ENCODE measurements at places on chromosomes 11 and 22.

- no peak for DNase-seq
These were observed 149.1 kb upstream of the CNTN5 start for GRCh38 chr11:98871690-98872089.

DNA sequence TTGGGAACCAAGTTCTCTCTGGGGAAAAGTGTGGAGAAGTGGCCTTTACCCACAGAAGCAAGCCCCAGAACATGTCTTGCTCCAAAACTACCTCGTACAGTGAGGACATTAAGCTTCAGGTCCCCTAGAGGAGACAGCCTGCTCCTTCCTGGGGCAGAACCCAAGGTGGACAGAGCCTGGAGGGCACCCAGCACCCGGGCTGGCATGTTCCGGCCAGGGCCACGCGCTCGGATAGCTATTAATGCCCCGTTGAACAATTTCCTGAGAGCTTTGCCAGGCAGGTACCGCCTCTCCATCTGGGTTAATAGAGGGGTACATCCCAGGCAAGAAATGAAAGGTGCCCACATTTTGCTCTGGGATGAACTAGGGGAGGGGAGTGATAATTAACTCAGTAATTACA is 169.0 kb upstream of the GRK3 start:
- DNase-seq: no peak

GRCh38 chr11:96180341-96180740 is 162.7 kb downstream of the MAML2 start:
- DNase-seq: no peak

DNA sequence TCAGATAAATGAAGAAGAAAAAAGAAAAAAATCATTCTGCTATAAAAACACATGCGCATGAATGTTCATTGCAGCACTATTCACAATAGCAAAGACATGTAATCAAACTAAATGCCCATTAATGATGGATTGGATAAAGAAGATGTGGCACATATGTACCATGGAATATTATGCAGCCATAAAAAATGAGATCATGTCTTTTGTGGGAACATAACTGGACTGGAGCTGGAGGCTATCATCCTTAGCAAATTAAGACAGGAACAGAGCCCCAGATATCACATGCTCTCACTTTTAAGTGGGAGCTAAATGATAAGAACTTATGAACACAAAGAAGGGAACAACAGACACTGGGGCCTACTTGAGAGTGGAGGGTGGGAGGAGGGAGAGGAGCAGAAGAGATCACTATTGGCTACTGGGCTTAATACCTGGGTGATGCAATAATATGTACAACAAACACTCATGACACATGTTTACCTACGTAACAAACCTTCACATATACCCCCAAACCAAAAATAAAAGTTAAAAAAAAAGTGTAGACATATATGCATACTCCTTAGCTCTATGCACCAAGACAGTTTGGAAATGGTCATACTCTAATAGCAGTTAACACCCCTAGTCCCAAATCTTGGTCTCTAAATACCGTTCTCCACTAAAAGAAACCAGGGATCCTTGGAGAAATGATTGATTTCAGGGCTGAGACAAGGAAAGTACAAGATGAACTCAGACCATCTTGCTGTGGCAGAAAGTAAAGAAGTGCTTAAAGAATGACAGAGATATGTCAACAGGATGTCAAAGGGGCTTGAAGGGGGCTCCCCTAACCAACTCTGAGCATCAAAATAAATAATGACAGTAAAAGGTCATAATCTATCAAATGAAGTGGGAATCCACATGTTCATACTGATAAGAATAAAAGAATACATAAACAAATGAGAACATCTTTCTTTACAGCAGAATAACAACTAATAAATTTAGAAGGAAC is 17.1 kb upstream of the DDX6 start:
- no peak for DNase-seq

DNA sequence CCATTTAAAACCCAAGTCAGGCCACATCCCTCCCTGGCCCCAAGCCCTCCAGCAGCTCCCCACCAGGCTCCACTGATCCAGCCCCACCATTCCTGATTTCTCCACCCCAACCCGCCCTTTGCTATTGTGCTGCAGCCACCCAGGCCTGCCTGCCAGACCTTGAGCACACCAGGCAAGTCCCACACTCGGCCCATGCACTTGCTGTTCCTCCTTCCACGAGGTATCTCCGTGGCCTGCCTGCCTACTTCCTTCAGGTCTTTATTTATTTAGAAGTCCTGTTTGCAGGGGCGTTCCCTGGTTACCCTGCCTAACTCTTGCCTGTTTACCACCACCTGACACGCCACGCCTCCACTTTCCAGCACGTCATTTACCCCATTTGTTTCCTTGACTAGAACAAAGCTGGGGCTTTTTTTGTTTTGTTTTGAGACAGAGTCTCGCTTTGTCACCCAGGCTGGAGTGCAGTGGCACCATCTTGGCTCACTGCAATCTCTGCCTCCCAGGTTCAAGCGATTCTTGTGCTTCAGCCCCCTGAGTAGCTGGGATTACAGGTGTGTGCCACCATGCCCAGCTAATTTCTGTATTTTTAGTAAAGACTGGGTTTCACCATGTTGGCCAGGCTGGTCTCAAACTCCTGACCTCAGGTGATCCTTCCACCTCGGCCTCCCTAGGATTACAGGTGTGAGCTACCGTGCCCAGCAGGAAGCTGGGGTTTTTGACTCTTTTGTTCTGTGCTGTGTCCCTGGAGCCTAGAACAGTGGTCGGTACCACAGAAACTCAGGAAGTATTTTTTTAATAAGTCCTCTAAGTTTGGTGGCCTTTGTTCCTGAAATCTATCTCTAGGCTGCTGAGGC is 6.7 kb downstream of the CENPM start:
- DNase-seq: peak; percentile 82

GRCh38 chr11:49424136-49424535 is 215.7 kb upstream of the FOLH1 start:
- no peak for DNase-seq

- DNase-seq: no peak
These were observed 31.6 kb upstream of the HMOX1 start for GRCh38 chr22:35349368-35349703.

GRCh38 chr11:69195824-69196782 is 40.4 kb downstream of the SMIM38 start:
- no peak for DNase-seq

- no peak for DNase-seq
These were observed 4.2 kb downstream of the TST start for GRCh38 chr22:37014835-37015586.

DNA sequence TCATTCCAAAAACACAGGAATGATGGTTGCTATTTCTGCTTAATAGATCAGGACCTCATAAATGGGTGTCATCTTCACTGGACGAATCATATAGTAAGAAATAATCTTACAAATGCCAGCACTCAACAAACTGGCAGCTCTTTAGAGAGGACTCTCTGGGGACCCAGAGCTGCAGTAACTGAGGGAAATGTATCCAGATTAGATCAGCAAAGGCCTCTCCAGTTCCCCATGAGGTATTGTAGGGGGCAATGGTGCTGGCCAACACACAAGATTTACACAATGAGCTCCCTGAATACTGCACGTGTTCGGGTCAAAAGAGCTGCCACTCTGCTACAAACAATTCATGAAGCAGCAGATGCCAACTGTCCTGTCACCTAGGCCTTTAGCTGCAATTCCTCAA is 110.2 kb downstream of the RBFOX2 start:
- DNase-seq: no peak

DNA sequence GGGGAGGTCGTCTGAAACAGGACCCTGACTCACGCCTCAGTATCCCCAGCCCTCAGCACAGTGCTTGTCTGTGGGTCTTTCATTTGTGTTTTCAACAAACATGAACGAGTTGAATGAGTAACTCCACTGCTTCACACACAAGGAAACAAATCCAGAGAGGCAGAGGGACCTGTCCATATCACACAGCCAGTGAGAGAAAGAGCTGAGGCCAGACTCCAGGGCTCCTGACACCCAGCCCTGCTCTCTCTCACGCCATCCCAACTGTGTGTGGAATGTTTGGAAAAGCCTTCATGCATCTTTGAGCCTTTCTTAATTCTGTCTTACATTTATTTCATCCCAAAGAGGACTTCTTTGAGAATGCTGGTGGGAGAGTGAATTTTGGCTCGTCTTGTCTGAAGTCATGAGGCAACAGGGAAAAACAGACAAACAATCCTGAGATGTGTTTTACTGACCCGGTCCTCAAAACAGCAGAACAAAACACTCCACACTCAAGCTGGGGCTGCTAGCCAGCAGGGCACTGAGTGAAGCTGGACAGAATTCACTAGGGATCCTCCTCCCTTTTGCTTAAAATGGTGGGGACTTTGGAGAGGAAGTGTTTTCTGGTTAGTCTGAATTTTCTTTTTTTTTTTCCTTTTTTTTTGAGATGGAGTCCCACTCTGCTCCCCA is 19.7 kb upstream of the ALG8 start:
- DNase-seq: no peak

DNA sequence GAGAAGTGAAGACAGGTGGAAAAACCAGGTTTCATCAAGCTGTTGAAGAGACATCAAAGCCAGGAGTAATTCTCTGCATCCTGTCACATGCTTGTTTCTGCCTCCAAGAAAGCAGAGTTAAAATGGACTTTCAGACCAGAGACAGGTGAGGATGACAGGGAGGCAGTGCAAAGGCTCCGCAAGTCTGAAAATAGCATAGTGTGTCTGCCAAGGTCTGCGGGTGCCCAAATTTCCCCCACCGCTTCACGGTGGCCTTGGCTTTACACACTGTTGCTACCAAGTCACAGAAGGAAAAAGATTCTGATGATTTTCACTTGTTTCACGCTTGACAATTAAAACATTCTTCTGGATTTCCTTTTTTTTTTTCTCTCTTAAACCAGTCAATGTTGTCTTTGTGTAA is 44.2 kb downstream of the SNX19 start:
- DNase-seq: no peak

Data from stimulated activated CD4-positive, alpha-beta T cell treated with anti-CD3 and anti-CD28 coated beads, Interleukin-1b, Interleukin-23, amount 100 ng/mL, for 1 hour (primary cell).